ENCODE measurements at places on chromosomes 4 and X.

DNA sequence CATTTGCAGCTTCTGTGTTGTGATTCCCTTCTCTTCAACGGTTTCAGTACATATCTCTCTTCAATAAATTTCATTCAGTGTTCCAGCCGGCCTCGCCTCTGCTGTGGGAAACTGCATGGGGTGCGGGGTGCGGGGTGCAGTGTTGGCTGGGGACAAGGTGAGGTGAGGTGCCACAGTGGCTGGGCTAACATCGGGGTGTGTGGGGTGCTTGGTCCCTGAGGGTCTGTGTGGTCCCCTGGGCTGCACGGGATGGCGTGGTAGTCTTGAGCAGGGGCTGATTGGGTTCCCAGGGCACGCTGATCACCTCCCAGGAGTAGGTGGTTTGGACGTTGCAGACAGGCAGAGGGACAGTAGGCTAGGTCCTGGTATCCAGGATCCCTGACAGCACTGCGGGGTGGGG is 2.7 kb downstream of the PNMA6A start:
- no peak for DNase-seq

DNA sequence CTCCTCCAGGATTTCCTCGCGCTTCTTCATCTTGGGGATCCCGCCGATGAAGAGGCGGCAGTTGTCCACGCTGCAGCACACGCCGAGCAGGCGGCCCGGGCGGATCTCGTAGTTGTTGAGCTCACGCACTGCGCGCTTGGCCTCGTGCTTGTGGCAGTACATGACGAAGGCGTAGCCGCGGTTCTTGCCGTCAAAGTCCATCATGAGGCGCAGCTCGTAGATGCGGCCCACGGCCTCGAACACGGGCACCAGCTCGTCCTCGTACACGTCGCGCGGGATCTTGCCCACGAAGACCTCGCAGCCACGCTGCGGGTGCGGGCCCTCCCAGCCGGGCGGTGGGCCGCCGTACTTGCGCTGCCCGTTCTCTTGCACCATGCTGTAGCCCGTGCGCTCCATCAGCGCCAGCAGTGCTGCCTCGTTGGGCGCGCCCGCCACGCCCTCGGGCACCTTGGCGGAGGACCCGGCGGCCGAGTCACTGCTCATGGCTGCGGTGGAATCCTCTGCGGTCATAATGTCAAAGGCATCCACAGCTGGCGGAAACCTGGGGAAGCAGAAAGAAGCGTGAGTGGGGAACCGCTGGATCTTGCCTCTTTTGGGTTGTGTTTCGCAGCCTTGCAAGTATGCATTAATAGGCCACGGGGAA is 103.4 kb downstream of the CHRNA9 start:
- no peak for DNase-seq

DNA sequence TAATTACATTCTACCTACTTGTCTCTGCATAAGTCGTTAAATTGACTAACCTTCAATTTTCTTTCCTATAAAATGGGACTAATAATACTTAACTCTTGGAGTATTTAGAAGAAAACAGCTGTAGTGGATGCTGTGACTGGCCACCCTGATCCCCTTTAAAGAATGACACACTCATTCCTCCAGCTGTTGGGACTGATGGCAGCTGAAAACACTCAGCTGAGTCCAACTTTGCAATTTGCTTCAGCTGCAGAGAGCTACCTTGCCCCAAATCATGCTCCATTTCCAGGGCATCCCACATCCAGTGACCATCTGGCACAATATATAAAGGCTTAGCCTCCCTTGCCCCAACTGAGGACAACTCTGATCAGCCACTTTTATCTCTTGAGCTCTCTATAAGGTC is 89.1 kb downstream of the MID1IP1 start:
- DNase-seq = no peak

- DNase-seq = no peak
These were observed 335.9 kb upstream of the AR start for GRCh38 chrX:67207912-67208311.

DNA sequence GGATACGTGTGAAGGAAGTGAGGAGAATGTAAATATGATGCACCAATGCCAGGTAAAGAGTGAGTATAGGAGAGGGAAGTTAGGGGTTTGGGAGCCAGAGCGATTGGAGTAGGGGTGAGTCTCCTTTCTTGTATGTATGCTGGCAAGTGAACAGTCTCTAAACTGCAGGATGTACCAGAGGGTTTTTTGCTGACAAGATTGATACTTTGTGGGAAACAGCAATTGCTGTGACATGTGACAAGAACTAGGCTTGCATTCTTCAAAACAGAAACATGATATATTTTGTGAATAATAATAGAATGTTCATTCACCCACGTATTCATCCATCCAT is 706 bp downstream of the CHIC1 start:
- DNase-seq = no peak

GRCh38 chrX:111129921-111130320 is 33.9 kb downstream of the PAK3 start:
- DNase-seq = no peak

- DNase-seq = no peak
These were observed 52.0 kb downstream of the TBC1D14 start for GRCh38 chr4:6961496-6962210.

DNA sequence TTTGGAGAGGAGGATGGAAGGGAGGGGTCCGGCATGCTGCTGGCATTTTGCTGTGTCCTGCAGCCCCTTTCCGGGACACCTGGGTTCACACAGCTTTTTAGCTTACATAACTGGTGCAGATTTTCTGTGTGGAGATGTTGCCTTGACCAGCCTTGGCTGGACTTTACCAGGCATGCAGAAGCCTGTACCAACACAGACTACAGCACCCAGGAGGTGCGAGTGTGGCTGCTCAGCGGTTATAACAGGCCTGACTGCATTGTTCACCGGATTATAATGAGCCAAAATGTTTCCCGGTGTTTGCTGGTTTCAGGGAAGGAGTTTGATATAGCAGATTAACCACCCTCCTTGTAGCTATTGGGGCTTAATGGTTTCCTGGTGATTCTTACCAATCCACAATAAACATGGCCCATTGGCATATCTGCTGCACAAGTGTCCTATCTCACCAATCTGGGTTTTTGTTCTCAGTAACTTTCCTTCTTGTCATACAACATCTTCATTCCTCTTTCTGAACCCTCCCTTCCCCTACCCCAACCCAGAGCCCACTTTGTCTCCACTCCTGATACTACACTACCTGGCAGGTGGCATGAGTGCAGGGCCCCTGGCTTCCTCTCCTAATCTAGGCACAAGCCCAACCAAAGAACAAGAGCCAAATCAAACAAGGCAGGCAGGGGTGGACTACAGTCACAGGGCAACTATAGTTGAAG is 3.9 kb downstream of the RPL10 start:
- DNase-seq = no peak

DNA sequence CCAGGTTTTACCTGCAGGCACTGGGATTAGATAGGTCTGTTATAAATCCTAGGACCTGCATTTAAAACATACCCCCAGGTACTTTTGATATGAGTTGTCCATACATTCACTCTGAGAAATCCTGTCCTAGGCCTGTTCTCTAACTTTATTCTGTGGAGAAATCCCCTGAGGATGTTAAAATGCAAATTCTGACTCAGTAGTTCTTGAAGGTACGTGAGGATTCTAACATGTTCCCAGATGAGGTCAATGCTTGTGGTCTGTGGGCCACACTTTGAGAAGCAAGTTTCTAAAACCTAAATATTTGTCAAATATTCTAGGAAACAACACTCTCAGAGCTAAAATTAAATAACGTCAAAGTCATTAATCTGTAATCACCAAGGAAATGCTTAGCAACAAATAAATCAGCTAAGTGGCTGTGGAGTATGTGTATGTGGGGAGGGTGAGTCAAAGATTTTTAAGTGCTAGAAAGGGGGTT is 101.3 kb upstream of the MAGEB16 start:
- no peak for DNase-seq

- DNase-seq = no peak
These were observed 229.8 kb upstream of the SFRP2 start for GRCh38 chr4:154018659-154019058.

DNA sequence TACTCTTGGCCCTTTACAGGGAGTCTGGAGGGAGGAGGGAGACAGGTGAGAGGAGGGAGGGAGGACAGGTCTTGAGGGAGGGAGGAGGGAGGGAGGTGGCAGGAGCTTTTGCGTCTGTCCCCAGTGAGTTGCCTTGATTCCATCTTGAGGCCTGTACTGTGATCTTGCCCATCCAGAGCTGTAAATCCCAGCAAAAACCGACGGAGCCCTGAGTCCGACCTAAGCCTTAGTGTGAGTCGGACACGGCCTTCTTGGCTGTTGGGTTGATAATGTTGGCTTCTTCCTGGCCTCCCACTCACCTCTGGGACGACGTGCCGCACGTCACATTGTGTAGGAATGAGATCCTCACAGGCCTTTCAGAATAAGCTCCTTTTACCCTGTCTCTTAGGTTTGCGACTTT is 72.5 kb downstream of the RGS12 start:
- no peak for DNase-seq

GRCh38 chr4:118265312-118266144 is 87.3 kb downstream of the PRSS12 start:
- no peak for DNase-seq

GRCh38 chrX:34634349-34634748 is 22.7 kb downstream of the TMEM47 start:
- DNase-seq = no peak

DNA sequence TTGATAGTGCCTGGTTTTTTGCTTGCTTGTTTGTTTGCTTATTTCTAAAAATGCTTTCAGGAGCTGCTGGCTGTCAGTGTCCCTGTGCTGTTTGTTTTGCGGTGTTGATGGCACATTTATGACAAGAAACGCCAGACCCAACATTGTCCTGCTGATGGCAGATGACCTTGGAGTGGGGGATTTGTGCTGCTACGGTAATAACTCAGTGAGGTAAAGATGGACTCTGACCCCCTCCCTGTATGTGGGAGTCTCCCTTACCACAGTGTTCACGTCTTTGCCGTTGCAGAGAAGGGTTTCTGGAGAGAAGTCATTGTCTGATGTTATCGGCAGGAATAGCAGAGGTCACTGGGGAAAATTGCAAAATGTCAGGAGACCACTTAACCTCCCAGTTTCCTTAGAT is at the start of gene ARSH:
ARSH (plus strand) TSS at position 52 of the 400 bp plus-strand sequence; CDS start at position 119, 67 bp downstream.
- no peak for DNase-seq

DNA sequence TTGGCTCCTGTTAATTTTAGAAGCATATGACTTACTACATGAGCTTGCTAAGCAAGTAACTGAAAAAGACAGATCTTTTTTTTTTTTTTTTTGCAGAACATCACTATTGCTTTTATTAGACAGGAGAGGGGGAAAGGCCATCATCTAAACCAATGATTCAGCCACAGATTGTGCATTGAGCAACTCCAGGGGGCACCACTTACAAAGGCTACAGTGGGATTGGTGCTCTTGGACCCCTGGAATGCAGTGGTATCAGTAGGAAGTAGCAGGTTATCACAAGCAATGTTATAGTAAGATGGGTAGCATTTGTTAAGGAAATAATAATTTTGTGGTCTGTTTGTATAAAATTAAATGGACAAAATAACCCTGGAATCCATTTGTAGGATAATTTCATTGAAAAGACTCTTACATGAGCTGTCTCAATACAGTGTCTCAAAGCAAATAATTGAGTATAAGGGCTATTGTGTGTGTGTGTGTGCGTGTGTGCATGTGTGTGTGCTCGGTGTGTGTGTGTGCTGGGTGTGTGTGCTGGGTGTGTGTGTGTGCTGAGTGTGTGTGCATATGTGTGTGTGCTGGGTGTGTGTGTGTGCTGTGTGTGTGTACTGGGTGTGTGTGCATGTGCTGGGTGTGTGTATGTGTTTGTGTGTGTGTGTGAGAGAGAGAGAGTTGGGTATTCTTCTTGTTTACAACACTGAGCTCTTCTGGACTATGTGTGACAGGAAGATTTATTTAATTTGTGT is 296.3 kb downstream of the PCDH7 start:
- no peak for DNase-seq

DNA sequence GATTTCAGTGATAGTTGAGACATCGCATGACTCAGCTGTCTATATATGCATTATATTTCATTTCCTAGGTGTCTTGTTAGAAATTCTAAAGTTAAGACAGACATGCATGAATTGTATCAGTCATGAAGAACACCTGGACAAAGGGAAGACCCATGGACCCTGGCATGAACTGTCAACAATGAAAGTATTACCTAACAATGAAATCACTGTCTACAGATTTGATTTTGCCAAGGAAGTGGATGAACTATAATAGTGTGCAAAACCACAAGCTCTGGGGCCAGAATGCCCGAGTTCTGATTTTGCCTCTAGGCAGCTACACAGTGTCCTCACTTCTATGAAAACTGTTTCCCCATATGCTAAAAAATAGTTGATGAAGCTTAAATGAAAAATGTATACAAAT is 386.1 kb downstream of the NLGN4X start:
- DNase-seq = no peak

DNA sequence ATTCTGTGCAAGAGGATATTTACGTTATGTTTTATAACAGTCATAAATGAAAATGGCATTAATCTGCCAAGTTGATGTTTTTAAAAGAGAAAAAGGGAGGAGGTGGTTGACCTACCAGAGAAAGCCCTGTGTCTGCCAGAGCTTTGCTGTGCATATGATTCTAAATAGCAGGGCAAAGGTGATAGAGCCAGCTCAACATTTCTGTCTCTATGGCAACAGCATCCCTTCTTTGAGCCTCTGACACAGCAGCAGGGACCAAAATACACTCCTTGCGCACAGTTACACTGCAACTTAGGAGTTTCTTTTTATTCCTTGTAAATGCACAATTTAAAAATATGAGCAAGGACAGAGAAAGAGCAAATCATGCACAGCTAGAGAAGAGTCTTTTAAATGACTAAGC is 133.3 kb upstream of the RAI2 start:
- DNase-seq = no peak

GRCh38 chrX:102515975-102516941 is at the start of gene TMSB15A:
TMSB15A (minus strand) TSS chrX:102516739.
- DNase-seq = peak; percentile 48

- DNase-seq = no peak
These were observed 66.7 kb downstream of the COQ2 start for GRCh38 chr4:83217721-83218522.

DNA sequence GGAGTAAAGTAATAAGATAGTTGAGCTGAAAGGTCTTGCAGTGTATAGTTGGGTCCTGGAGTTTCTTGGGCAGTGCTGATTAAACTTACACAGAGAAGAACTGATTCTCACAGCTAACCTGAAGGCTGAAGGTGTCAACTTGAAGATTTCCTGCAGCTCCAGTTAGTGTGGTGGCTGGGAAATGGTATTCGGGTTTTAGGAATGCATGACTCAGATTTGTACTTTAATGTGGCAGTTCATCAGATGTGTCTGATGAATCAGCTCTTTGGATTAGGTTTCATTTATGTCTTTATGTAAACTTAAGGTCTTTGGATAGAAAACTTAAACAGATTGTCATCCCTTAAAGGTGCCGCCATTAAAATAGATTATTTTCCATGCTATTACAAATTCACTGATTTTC is 200.0 kb downstream of the IL1RAPL1 start:
- peak; percentile 17 for DNase-seq

DNA sequence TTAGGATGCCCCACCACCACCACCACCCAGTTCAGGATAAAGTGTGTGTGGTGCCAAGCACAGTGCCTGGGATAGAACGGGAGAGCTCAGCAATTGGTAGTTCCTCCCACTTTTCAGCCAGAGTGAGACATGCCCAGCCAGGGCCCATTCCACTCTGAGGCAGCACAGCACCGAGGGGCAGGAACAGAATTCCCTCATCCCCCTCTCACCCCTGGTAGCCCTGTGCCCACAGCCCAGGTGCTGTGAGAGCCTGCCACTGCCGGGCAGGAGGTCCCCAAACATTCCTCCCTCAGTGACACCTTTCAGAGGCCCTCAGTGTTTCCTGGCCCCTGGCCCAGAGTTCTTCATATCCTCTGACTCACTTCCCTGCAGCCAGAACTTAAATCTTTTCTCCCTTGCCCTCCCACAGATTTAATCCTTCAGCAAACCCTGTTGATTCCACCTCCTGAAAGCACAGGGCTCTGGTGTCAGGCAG is 8.1 kb downstream of the RIPPLY1 start:
- DNase-seq = peak; percentile 82

All from RPMI7951 (cell line).